ENCODE measurements at places on chromosomes 3 and 15.

DNA sequence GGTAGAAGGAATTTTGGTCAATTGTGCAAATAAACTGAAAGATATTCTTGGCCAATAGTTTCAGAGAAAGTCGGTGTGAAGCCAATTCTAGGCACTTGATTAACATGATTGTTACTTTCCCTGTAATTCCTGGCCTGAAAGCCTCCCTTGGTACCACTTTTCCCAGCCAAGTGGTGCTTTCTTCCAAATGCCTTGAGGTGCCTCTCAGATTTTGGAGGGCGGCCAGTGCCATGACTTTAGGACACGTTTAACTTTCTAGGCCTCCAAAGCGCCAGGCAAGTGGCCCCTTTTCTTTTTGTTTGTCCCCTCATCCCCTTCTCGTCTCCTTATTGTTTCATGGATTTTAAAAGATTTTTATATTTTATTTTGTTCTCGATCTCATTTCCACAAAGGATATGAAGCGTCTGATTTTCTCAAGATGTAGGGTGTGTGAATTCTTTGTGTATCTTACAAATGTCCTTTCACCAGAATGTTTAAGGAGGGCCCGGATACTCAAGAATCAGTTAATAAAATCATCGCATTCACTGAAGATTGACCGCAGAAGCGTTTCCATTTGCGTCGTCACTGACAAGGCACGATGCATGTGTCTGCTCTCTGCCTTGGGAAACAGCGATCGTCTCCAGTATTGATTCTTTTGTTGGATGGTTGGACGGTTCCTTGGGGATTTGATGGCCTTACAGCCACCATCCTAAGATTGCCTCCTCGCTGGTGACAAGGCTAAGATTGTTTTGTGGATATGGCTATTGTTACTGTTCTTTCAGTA lies 87.8 kb downstream of the ASB7 start:
- DNase-seq: no peak

DNA sequence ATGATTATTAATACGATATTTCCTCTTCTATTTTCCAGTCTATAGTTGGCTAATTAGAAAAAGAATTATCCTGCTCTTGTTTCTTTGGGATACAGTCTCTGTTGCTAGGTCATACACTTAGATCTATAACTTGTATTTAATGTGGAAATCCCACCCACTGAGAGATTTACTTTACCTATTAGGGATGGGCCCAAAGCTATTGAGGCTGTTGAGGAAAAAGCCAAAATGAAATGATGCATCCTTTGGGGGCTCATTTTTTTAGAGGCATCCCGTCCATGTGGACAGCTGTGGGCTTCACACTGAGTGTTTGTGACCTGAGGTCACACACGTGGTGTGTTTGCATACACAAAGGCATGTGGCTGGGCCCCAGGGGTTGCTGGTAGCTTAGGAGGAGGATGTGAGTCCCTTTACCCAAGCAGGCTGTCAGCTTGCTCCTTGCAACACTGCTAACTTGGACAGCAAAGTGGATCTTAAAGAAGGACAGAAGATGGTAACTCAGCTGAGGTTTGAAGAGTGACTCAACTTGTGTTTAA lies 477.4 kb downstream of the AGBL1 start:
- DNase-seq: no peak

- DNase-seq: no peak
Measured at GRCh38 chr3:130576375-130577266, 59.6 kb downstream of the COL6A6 start.

DNA sequence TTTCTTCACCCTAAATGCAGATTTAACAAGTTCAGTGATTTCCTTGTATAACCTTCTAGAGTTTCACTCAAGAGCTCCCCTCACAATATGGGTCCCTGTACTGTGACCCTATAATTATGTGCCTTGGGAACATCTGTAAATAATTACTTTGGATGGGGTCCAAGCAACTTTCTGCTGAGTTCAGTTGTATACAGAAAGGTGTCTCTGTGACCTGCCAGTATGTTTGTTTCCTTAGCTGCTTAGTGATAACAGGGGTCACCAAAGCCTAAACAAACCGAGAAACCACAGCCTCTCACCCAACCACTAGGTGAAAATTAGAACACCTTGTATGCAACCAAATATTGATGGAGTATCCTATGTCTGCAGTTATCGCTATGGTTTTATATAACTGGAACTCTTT lies 29.8 kb upstream of the SLC25A36 start:
- DNase-seq: no peak

- DNase-seq: no peak
Measured at GRCh38 chr3:69671082-69671952, 67.9 kb upstream of the MITF start.

DNA sequence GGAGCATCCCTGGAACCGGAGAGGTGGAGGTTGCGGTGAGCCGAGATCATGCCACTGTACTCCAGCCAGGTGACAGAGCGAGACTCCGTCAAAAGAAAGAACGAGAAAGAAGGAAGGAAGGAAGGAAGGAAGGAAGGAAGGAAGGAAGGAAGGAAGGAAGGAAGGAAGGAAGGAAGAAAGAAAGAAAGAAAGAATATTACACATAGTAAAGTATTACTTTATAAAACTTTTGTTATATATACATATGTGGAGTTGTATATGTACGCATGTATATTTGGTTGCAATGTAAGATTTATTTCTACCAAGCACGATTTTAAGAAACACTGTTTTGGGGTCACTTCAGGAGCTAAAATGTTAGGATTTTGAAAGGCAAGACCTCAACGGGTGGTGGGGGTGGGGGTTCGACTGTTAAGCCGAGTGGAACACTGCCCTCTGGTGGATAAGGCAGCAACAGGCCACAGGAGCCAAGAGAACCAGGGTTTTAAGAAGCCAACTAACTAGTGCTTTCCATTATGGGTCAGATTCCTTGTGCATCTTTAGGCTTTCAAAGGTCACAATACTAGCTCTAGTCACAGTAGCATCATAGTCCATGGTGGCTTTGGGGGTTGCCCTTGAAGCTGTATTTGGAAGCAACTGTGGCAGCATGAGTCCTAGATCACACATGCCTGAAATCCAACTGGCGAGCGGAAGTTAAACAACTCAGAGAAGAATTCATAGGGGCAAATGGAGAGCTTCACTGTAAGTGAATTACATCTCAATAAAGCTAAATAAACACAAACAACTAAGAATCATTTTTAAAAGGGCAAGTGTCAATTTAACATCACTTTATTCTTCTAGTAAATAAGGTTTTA lies 22.5 kb downstream of the GLB1 start:
- DNase-seq: no peak

DNA sequence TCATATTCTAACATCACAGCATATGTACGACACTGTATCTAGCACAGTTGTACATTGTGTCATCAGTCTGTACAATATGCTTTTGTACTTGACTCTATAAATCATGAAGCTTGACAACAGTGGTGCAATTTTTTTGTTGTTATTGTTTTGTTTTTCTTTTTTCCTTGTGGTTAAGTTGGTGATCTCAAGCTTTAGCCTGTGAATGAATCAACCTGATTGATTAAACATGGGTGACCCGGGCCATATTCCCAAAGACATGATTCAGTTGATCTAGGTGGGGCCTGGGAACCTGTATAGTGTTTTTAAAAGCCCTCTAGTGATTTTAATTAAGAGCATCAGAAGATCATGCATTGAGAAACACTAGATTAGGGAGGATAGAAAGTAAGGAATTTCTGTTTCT lies 101.8 kb upstream of the AADACL2 start:
- DNase-seq: no peak

DNA sequence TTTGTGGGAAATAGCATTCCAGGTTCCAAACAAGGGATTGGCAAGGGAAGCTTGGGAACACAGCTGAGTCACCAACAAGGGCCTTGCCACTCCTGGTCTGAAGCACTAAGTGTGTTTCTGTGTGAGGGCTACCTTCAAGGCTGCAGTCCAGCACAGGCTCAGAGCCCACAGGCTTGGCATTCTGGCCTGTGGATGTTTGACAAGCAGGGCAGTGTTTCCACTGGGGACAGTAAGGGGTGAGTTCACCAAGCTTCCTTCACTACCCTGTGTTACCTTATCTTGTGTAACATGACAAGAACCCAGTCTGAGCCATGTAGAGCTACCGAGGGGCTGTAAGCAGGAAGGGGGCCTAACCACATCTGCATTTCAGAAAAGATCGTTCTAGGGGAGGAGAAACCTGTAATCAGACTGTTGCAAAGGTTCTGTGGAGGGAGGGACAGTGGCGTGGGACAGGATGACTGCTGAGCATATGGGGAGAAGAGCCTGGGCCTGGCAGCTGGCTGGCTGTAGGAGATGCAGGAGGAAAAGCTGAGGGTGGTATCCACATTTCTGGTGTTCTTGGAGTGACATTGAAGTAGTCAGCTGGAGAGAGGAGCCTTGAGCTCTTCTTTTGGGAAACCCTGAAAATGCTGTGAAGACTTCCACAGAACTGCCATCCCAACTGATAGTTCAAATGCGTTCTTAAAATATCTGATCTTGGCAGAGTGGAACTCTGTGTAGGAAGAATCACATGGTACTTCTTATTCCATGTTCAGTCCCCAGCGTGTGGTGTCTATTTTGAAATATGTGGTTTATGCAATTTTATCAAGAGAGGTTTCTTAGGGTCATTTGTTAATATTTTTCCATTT lies 61.3 kb downstream of the CTDSPL start:
- no peak for DNase-seq

DNA sequence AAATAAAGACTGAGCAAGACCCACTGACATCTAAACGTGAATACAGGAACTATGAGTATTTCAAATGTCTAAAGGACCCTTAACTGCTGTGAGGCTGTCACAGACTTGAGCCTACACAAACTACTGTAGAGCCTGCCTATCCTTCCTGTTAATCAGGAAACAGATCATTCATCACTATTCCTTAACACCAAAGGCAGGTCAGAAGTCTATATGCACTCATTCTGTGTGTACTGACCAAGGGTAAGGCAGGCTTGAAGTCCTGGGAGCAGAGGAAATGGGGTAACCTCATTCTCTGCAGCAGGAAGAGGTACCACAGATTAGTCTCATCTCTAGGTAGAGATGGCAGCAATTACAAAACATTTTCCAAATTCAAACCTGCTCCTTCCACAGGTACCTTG lies 30.7 kb downstream of the NPTN start:
- DNase-seq: no peak

DNA sequence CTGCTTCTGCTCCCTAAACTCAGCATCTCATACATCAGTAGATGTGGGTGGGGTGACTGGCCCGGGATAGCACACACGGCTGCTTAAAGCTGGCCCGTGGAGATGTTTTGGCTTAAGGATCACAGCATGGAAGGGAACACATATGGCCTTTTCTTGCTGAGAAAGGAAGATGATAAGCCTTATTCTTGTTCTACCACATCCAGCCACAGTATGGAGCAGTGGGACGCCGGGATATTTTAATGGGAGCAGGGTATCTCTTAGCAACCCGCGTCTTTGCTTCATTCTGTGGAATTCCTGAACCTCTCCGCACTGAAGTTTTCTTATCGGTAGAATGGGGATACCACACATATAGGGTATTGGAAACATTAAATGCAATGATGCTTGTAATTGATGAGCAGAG lies 94.1 kb upstream of the PROK2 start:
- no peak for DNase-seq

DNA sequence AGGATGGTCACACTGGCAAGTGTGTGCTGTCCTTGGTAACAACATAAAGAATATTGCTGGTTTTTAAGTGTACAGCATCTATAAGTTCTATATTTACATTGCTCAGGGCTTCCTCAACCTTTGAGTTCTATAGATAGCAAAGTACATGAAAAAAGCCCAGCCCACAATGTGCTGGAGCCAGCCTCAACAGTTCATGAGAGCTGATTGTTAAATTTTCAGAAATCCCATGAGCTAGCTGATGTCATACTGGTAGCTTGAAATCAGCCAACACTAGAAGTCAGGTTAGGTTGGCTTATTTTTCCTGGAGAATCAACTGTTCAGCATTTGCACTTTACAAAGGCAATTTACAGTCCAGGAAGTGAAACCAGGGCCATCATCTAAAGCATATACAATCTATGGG lies 102.8 kb downstream of the STRIT1 start:
- no peak for DNase-seq

- no peak for DNase-seq
Measured at GRCh38 chr3:81853431-81853830, 92.0 kb upstream of the GBE1 start.

GRCh38 chr15:63504979-63505841 lies 817 bp downstream of the USP3 start:
- DNase-seq: no peak

GRCh38 chr3:23199649-23200048 lies 3.5 kb upstream of the UBE2E2 start:
- DNase-seq: no peak
